ENCODE measurements at places on chromosomes 6 and 20.

DNA sequence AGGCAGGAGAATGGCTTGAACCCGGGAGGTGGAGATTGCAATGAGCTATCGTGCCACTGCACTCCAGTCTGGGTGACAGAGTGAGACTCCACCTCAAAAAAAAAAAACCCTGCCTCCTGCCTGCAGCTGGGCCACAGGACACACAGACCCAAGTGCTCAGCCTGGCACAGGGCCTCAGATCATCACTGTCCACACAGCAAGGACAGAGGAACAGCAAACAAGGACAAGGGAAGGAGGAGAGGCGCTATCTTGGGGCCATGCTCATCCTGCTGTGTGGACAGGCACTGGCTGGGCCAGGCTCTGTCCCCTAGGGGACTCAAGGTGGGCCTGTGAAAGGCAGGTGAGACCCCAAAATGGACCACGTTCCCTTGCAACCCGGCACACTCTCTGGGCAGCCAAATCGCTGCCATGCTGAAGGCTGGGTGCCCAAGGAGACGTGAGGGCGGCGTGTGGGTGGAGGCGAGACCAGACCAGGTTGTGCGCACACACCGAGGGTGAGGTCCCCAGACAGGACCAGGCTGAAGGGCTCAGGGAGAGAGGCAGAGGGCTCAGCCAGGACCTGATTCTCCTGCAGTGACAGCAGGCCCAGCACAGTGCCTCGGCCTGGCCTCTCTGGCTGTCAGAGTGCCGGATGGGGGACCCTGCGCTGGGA, 9.1 kb downstream of the UCKL1 start:
- DNase-seq: no peak

GRCh38 chr6:41419385-41419784, 84.0 kb downstream of the NCR2 start:
- DNase-seq: no peak

- DNase-seq: no peak
These were observed 12.8 kb downstream of the UNC93A start for GRCh38 chr6:167303675-167304625.

DNA sequence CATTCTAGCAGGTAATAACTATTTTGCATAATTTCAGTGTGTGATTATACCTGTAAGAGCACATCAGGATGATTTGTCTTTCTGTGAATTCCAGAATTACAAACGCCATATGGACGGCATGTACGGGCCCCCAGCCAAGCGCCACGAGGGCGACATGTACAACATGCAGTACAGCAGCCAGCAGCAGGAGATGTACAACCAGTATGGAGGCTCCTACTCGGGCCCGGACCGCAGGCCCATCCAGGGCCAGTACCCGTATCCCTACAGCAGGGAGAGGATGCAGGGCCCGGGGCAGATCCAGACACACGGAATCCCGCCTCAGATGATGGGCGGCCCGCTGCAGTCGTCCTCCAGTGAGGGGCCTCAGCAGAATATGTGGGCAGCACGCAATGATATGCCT, 122.7 kb downstream of the TMEM242 start:
- no peak for DNase-seq

GRCh38 chr6:32148289-32149091, 3.2 kb downstream of the PRRT1 start:
- no peak for DNase-seq

GRCh38 chr6:43454290-43454695, 1.1 kb downstream of the DLK2 start:
- no peak for DNase-seq

DNA sequence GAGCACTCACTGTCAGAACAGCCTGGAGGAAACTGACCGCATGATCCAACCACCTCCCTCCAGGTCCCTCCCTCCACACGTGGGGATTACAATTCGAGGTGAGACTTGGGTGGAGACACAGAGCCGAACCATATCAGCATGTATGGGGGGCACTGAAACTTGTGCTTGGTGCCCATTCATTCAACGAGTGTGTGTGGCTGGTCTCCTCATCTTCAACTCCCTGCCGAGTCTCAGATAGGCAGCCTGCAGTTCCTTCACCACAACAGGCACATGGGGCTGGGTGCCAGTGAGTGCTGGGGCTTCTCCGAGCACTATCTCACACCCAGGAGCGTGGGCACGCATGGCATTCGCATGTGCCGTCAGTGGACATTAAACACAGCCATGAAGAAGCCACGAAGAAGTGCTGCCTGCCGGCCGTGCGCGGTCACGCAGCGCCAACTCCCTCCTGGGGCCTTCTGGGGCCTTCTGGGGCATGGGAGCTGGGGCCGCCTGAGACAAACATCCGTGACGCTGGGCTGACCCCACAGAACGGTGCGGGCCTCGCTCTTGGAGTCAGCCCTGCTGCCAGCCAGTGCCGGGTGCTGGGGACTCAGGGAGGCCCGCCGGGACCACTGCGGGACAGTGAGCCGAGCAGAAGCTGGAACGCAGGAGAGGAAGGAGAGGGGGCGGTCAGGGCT, 714 bp upstream of the RTEL1 start:
- DNase-seq: no peak

DNA sequence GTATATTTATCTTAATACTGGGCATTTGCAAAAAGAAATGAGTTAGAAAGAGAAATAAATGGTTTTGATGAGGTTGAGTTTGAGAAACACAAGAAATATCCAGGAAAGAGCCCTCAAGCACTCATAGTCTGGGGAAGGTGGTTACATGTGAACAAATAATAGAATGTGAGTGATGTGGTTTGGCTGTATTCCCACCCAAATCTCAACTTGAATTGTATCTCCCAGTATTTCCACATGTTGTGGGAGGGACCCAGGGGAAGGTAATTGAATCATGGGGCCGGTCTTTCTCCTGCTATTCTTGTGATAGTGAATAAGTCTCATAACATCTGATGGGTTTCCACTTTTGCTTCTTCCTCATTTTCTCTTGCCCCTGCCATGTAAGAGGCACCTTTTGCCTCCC, 334.1 kb downstream of the COL12A1 start:
- DNase-seq: no peak

- no peak for DNase-seq
These were observed at the start of gene PLCB1 for GRCh38 chr20:8131598-8132483. Gene PLCB1 (plus strand): TSS chr20:8132266. CDS start chr20:8132652, 386 bp downstream.

DNA sequence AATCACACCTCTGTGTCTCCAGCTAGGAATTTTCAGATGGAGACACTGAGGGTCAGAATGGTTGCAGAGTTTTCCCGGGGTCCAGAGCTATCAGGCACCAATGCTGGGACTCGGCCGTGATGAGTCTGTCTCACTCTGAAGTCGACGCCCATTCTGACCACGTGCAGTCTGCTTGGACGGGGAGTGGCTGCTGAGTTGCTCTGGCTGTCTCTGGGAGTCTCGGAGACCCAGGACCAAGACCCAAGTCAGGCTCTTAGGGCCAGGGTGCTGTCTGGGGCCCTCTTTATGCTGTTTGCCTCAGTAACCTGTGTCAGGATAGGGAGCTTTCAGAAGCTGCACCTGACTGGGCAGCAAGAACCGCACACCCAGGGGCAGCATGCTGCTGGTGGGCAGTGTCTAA, 4.6 kb downstream of the IP6K3 start:
- DNase-seq: no peak

GRCh38 chr6:35049900-35050756, 91.0 kb downstream of the TCP11 start:
- peak; percentile 78 for DNase-seq

DNA sequence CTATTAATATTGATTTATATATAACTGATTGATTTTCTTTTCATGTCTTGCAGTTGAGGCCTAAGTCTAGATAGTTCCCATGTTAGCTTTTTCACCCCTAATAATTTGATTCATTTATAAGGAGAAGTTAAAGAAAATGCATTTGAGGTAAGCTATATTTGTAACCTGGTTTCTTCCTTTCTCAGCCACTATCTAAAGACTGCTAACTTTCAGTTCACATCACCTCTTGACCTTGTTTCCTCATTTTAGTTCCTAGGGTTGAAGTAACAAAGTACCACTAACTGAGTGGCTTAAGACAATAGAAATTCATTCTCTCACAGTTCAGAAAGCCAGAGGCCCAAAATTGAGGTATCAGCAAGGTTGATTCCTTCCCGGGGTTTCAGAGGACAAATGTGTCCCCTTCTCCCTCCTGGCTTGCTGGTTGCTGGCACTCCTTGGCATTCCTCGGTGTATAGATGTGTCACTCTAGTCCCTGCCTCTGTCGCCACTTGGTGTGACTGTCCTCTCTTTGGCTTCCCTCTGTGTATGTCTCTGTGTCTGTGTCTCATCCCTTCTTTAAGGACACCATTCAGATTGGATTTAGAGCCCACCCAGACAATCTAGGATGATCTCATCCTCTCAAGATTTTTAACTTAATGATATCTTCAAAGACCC, 55.9 kb upstream of the C20orf144 start:
- no peak for DNase-seq

GRCh38 chr20:12152996-12153395, 235.3 kb downstream of the BTBD3 start:
- DNase-seq: no peak

- DNase-seq: no peak
These were observed 1026.6 kb upstream of the MAP3K7 start for GRCh38 chr6:91613481-91613880.

DNA sequence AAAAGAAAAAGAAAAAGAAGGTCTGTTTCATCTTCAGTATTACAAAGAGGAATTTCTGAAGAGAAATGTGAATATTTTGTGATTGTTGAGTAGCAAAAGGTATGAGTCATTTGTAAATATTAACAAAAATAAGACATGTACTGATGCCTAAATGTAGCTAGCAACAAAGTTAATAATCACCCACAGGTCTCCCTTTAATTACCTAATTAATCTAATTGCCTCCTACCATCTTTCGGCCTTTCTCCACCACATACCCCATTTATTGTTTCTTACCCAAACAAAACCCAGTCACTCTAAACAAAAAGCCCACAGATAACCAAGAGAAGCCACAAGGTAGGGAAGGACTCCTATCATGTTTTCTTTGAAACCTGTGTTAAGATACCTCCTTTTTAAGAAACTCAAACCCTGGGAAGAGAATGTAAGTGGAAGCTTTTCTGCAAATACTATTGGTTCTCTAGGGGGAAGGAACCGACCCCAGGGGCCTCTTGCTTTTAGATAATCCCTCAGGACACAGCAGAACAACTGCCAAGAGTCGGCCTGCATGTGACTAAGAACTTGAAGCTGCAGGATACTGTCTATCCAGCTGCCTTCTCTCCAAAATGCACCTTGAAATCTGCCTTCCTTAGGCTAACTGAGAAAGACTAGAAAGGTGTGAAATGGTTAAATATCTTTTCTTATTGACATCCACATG, 16.1 kb upstream of the STK38 start:
- no peak for DNase-seq

GRCh38 chr6:88952065-88952704, 11.2 kb downstream of the RNGTT start:
- DNase-seq: no peak

- no peak for DNase-seq
These were observed 10.9 kb downstream of the BANF2 start for GRCh38 chr20:17710379-17711266.

DNA sequence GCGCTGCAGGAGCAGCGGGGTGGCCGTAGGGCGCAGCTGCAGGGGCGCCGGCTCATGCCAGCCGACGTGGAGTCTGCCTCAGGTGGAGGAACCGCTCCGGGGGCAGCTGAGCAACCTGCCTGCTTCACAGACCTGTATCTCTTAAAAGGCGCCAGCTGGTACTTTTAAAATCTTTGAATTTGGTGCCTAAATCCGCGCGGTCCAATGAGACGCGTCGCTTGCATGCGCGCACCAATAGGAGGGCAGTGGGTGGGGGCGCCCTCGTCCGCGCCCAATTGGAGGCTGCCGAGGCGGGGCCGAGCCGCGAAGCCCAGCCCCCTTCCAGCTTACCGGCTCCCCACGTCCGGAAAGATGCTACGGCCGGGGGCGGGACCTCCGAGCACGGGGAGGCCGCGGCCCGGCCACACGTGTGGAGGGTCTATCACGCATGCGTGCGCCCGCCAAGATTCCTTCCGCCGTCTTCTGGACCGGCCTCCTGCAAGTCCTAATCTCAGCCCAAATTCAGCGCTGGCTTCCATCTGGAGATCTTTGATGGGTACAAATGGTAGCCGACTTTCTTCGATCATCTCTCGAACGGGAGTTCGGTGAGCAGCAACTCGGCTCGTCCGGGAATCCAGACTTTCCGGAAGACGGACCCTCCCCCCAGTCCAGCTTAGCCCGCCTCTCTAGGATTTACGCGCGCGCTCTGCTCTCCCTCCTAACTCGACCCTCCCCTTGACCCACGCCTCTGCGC, at the start of gene FBXO5:
Gene FBXO5 (minus strand): TSS at position 138 of the 733 bp plus-strand sequence. CDS start 82 bp downstream, at position 56.
- DNase-seq: peak; percentile 90

DNA sequence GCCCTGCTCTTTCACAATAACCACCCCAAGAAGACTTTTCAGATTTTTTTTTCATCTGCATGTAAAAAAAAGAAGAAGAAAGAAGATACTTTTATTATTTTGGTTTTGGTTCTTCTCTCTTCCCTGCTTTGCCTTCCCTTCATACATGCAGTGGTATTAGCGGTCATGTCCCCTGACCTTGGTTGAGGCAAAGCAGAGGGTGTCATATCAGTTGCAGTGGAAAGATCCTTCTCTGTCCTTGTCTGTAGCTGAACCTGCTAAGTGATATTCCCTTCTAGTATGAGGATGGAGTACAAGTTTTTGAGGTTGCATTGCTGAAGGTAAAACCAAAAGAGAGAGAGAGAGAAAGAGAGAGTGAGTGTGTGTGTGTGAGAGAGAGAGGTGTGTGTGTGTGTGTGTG, 345.7 kb downstream of the UTRN start:
- no peak for DNase-seq

- no peak for DNase-seq
These were observed 12.9 kb upstream of the ZNF343 start for GRCh38 chr20:2521369-2522305.

DNA sequence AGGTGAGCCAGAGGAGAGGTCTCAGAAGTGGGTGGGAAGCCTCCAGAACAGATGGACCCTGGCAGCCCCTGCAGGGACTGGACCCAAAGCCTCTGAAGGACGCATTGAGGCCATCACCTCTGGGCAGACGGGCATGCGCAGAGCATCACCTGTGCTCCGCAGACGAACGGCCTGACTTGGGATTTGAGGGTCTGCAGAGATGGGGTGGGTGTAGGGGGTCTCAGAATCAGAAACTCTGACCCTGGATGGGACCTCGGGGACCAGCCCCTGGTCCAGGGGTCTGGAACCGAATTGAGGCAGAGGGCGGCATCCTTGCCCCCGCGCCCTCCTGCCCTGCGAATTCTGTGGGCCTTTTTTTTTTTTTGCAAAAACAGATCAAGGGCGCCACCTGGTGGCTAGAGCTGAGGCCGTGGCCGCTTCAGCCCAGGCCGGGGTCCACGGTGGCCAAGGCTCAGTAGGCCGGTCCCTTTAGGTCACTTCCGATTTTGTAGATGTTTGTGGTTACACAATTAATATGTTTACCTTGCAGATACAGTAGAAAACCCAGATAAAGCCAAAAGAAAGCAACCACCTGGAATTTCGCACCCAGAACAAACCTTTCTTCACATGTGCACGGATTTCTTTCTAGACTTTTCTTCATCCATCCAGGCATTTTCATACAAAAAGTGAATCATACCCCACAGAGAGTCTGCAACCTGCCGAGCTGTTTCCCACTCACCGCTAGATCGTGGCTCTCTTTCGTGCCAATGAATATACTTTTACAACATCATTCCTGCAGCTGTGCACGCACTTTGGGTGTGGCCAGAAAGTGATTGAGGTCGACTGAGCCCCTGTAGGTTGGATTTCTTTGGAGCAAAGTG, 25.9 kb downstream of the ZBP1 start:
- DNase-seq: no peak

- no peak for DNase-seq
These were observed 4.5 kb upstream of the SPDEF start for GRCh38 chr6:34560366-34561226.

- DNase-seq: no peak
These were observed 8.8 kb downstream of the PDRG1 start for GRCh38 chr20:31943052-31943471.

- DNase-seq: no peak
These were observed 135.6 kb upstream of the HDGFL1 start for GRCh38 chr6:22433745-22434144.
